NCI-H1417 (cell line): ENCODE measurements at places on chromosomes 1 and 21.
A peak's percentile ranks its signal among the peaks of the same experiment; 100 is the strongest.

GRCh38 chr1:203528063-203528462 is 34.1 kb downstream of the OPTC start:
- no peak for DNase-seq

DNA sequence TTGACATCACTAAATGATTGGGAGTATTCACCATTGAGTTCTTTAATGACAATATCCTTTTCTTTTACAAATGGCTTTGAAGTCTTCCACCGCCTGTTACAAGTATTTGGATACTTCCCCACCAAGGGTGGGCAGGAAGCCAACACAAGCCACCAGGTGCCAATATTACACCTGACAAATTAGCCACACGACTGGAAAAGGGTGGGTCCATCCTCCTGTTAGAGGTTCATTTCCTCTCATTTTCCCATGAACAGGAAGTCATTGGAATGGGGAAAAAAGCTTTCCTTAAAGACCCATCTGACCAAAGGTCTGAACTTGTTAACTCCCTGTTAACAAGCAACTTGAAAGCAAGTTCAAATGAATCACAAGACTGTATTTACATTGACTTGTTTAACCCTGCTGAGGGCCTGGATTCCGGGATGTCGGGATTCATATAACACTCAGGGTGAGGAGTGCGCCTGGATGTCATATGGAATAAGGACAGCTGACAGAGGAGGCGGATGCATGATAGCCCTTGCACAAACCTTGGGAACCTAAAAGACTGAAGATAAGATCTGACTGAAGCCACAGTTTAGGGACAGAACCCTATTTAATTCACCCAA is 40.5 kb upstream of the PROX1 start:
- DNase-seq: no peak

GRCh38 chr1:71307451-71307850 is 226.6 kb upstream of the ZRANB2 start:
- DNase-seq: no peak

GRCh38 chr1:181990728-181991127 is 70.8 kb downstream of the ZNF648 start:
- no peak for DNase-seq

- DNase-seq: no peak
These were observed 63.5 kb downstream of the AGPAT3 start for GRCh38 chr21:43928222-43929125.

DNA sequence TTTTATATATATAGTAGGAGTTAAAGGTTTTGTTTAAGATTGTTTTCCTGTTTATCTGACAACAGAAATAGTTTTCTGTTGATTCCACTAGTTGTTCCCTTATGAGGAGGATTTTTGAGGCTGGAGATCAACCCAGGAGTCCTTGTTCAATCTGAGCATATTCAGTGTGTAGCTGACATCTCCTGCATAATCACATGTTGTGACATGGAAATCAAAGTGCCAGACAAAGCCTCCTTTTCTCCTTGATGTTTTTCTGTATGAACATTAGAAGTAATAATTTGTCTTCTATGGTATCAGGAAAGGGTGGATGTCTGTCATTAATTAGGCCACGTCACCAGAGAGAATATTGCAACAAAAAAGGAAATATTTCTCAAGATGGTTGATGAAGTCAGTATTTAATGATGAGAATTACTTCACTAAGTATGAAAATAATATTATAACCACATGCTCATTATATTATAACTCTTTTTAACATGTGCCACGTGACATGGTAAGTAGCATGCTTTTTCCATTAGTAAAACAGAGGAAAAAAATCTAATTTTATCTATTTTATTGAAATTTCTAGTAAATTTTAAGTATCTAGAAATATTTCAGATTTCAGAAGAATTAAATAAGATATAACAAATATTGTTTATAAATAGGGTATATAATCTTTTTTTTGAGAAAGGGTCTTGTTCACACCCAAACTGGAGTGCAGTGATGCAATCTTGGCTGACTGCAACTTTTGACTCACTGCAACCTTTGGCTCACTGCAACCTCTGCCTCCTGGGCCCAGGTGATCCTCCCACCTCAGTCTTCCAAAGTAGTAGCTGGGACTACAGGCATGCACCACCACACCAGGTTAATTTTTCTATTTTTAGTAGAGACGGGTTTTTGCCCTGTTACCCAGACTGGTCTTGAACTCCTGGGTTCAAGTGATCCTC is 223.5 kb downstream of the HMCN1 start:
- DNase-seq: no peak

GRCh38 chr1:205141236-205142101 is 19.7 kb upstream of the RBBP5 start:
- DNase-seq: peak; percentile 93

- DNase-seq: no peak
These were observed 3.2 kb upstream of the APOBEC4 start for GRCh38 chr1:183656355-183656754.

- no peak for DNase-seq
These were observed 27.7 kb downstream of the CD34 start for GRCh38 chr1:207883104-207883651.

DNA sequence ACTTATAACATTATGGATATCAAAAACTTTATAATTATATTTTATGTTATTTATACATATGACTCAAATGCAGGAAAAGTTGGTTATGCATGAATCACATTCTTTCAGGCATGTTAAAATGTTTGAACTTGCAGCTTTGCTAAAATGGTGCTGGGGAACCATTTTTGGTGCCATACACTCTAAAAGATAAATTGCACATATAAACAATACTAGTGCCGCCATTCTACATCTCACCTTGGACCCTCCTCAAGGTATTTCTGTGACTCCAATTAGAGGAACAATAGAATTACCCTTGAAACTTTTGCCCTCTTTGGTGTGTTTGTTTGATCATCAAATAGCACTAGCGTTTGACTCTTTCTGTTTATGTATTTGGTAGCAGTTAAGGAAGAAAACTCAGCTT is 997 bp downstream of the PRKACB start:
- no peak for DNase-seq

DNA sequence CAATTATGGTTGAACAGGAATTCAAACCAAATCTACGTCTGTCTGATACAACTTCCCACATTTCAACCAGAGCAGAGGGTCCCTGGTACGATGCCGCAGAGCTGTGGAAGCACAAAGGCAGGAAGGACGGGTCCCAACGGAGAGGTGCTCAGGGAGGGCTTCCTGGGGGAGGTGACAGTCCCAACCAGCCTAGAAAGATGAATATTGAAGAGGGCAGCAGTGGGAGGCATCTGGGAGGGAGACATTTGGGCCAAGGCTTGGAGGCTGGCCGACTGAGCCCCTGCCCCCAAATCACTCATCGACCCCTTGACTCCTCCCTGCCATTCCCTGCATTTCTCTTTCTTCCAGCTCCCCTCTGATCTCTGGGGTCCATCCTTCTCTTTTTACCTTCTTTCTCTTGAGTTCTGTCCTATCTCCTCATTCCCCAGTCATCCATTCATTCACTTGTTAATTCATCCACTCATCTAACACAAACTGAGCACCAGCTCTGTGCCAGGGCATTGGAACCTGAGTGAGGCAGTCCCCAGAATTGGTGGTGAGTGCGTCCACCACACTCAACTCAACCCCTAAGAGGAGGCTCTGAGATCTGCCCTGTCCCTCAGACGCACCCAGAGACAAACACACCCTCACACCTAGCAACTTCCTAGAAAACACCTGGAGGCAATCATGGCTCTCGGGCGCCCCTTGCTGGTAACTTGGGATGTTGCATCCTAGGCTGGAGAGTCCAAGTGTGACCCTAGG is 13.2 kb upstream of the CELA3B start:
- DNase-seq: peak; percentile 66

- DNase-seq: no peak
These were observed 13.1 kb downstream of the OR2T11 start for GRCh38 chr1:248621770-248622169.

GRCh38 chr1:53968125-53968513 is 22.0 kb downstream of the LRRC42 start:
- DNase-seq: no peak

- DNase-seq: no peak
These were observed 24.1 kb upstream of the MPZL1 start for GRCh38 chr1:167697667-167698141.

DNA sequence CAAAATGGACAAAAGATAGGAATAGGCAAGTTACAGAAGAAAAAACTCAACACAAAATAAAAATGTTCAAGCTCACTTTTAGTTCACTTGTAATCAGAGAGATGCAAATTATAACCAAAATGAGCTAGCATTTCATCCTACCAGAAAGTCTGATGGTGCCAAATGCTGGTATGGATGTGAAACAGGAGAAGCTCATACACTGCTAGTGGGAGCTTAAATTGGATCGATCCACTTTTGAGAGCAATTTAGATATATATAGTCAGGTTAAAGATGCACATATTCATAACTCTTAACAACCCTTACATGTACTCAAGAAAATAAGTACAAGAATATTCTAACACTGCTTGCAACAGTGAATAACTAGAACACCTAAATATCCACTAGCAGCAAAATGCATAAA is 18.5 kb upstream of the CAMSAP2 start:
- DNase-seq: no peak

DNA sequence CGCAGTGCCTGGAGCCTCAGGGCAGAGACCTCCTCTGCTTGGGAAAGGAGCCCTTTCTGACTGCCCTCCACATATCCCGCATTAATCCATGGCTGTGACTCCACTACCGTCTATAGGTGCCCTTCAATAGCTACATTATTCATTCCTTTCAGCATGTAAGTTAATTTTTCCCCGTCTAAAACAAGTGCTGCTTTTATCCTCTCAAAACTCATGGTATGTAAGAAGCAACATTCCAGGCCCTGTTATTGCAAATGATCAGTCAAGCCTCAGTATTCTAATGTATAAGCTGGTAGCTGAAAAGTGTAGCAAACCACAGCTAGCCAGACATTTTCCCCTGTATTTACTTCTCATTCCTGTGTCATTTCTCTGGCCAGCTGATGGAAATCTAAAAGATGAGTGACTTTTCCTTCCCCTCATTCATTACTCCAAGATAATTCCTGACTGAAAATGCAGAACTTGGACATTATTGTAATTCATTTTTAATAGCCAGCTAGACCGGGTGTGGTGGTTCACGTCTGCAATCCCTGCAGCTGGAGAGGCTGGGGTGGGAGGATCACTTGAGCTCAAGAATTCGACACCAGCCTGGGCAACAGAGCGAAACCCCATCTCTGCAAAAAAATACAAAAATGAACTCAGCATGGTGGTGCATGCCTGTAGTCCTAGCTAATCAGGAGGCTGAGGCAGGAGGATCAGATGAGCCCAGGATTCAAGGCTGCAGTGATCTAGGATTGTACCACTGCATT is 88.5 kb upstream of the SOD1 start:
- DNase-seq: no peak

GRCh38 chr1:221823149-221823548 is 81.3 kb upstream of the DUSP10 start:
- no peak for DNase-seq

- no peak for DNase-seq
These were observed 19.7 kb downstream of the SLC2A1 start for GRCh38 chr1:42938645-42939615.

- DNase-seq: no peak
These were observed 7.5 kb upstream of the ZNF436 start for GRCh38 chr1:23376890-23377811.

DNA sequence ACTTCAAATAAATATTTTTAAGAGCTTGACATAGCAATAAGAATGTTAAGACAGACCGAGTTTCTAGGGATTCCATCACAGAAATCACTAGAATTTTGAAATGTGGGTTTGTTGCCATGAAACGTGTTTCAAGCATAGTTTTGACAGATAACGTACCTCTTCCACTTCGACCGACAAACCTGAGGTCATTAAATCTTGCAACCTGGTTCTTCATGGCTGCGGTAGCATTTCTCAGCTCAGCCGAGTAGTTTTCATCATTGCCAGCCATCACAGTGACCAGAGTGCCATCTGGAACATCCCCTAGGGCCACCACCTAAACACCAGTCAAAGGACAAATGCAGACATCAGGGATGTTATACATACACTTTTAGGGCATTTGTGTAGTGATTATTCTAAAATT is 168.7 kb downstream of the RUNX1 start:
- DNase-seq: no peak

DNA sequence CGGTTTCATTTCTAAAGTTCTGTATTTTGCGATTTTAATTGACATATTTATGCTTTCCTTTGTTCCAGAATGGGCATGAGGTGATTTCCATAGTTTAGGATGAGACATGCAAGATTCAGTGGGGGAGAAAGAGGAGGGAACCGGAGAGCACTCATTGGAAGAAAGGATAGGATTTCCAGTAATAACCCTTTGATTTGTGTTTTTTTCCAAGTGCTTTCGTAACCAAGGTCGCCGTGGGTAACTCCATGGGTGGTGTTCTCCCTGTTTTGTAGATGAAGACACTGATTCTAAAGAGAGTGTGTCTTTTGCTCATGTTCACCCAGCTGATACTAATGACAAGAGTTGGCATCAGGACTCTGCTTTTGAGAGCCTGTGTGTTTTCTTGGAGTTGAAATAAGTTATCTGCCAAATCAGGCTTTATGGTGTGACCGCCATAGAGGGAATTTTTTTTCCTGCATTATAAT is 170.1 kb downstream of the DHRS3 start:
- no peak for DNase-seq

- DNase-seq: no peak
These were observed 163.4 kb upstream of the CD34 start for GRCh38 chr1:208074353-208074752.

GRCh38 chr1:174258148-174258550 is 98.8 kb downstream of the RABGAP1L start:
- peak; percentile 76 for DNase-seq

DNA sequence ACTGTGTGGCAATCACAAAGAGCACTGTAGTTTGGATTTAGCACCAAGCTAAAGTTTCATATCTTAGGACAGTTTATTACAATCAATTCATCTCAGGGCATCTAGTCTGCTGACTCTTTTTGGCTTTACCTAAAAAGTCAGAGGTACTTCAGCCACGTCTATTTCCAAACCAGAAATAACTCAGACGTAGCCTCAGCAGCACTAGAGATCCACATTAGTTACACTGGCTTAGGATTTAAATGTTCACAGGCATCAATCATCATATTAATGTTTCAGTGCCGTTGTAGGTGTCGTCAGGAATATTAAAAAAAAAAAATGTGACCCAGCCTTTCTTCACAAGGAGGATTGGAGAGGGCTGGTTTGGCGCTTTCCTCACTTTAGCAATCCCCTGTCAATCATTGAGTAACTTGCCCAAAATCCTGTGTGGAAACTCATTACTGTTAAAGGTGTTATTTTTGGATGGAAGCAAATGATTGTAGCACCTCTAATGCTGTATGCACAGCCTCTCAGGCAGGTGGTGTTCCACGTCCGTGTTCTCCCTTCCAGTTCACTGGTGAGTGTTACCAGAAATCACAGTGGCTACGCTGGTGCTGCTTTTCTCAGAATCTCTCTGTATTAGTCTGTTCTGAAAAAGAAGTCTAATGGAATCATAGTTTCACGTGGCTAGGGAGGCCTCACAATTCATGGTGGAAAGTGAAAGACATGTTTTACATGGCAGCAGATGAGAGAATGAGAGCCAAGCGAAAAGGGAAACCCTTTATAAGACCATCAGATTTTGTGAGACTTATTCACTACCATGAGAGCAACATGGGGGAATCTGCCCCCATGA is 45.4 kb downstream of the NEK7 start:
- no peak for DNase-seq
